ENCODE measurements at places on chromosomes 13 and 19.

- no peak for DNase-seq
Observed at GRCh38 chr13:90690458-90691080, 656.9 kb upstream of the MIR17HG start.

DNA sequence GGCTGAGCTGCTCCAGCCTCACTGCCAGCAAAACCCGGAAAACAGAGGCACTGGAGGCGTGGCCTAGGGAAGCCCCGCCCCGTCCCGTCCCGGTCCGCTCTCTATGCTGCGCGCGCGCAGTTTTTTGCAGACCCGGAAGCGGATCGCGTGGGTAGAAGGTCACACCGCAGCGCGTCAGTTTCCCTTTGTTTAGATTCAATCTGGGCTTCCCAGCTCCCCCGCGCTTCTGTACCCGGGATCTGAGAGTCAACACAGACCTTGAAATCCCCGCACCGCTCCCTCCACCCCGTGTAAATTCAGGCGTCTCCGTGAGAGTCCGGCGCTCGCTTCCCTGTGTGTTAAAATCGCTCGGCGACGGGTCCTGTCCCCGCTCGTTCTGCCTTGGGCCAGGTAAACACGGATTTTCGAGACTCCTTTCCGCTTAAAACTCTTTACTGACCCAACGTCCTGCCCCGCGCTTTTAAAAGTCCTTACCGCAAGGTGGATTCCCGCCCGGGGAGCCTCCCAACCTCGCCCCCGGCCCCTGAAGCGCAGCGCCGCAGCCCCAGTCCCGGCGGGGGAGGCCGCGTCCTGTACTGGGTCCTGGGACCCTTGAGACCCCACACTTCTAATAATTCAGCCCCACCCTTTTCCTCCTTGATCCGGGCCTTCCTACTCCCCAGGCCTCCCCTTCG, at the start of gene ZNF610:
Gene ZNF610, plus strand, starts transcription at position 127 of the 674 bp plus-strand sequence. CDS start 12,930 bp downstream, outside the sequence.
- peak; percentile 95 for DNase-seq

DNA sequence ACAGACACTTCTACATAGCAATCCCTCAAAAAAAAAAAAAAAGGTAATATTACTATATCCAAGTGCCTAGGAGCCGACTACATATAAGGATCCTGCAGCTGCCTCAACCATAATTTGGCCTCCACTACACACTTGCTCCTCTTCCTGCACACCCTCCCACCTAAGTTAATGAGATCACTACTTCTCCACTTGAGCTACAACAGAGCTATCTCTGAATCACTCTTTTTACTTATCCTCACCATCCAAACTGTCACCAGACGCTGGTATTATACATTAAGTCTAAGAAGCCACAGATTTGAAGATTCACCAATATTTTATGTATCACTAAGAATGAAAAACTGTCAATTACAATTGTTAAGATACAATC, 8.3 kb downstream of the OBI1 start:
- DNase-seq = no peak

- peak; percentile 86 for DNase-seq
Observed at GRCh38 chr13:108947551-108948030, 318.2 kb downstream of the MYO16 start.

- DNase-seq = no peak
Observed at GRCh38 chr19:10826846-10827245, 9.2 kb downstream of the TMED1 start.

DNA sequence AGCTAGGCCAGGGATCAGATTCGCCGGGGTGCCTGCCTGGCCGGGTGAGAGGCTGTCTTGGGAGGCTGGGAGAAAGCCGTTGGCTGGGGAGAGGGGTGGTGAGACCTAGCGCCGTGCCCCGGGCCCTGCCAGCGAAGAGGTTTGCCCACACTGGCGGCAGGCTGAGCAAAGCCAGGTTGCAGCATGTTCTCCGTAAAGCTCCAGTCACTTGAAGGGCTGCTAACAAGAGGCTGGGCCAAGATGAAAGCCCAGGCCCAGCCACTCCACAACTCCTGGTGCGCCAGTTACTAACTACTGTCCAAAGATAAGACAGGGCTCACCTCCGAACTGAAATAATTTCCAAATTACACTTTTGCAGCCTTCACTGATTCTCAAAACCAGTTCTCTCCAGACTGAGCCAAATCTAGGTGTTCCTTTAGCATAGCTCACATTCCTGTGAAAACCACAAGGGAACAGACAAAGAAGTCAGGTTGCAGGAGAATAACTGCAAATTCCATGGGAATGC, 16.3 kb downstream of the ELAVL1 start:
- no peak for DNase-seq

DNA sequence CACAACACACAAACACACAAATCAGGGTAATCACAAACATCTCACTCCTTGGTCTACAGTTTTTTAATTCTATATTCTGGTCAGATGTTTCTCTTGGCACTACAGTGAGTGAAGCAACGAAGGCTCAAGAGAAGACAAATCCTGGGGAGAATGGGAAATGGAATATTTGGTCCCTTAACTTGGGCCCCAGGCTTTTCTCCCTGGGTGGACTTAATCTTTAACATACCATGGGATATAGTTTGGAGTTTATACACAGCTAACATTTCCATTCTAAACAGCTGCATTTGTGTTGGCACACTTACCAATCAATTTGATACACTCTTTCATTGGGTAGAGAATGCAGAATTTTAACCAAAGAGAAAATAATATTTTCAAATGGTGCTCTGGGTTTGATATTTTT, 1132.6 kb upstream of the SLC10A2 start:
- DNase-seq = peak; percentile 59

- DNase-seq = no peak
Observed at GRCh38 chr13:35592457-35592856, 116.0 kb upstream of the MAB21L1 start.

GRCh38 chr13:99311748-99312492, 4.7 kb upstream of the GPR183 start:
- no peak for DNase-seq

DNA sequence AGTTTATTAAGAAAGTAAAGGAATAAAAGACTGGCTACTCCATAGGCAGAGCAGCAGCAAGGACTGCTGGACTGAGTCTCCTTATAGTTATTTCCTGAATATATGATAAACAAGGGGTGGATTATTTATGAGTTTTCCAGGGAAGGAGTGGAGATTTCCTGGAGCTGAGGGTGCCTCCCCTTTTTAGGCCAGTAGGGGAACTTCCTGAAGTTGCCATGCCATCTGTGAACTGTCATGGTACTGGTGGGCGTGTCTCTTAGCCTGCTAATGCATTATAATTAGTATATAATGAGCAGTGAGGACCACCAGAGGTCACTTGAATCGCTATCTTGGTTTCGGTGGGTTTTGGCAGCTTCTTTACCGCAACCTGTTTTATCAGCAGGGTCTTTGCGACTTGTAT, 13.5 kb downstream of the ZSCAN5A start:
- no peak for DNase-seq

- DNase-seq = no peak
Observed at GRCh38 chr13:37488726-37489125, 109.8 kb downstream of the POSTN start.

- no peak for DNase-seq
Observed at GRCh38 chr19:39139305-39139874, 13.8 kb downstream of the PAK4 start.

- DNase-seq = no peak
Observed at GRCh38 chr19:55667006-55667381, 8.0 kb upstream of the EPN1 start.

DNA sequence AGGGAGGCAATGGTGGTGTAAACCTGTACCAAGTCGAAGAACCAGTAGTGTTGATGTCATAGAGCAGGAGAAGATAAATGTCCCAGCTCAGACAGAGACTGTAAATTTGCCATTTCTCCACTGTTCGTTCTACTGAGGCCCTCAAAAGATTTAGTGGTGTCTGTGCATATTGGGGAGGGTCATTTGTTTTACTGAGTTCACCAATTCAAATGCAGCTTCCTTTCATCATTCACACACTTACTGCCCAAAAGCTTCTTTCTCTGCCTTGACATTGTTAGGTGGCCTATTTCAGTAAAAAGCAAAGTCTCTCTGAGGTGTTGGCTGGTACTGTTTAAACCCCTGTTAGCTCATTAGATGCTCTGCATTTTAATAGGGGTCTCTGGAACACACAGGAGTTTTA, 86.2 kb upstream of the EDNRB start:
- DNase-seq = no peak

- DNase-seq = no peak
Observed at GRCh38 chr13:93562676-93563075, 336.1 kb downstream of the GPC6 start.

DNA sequence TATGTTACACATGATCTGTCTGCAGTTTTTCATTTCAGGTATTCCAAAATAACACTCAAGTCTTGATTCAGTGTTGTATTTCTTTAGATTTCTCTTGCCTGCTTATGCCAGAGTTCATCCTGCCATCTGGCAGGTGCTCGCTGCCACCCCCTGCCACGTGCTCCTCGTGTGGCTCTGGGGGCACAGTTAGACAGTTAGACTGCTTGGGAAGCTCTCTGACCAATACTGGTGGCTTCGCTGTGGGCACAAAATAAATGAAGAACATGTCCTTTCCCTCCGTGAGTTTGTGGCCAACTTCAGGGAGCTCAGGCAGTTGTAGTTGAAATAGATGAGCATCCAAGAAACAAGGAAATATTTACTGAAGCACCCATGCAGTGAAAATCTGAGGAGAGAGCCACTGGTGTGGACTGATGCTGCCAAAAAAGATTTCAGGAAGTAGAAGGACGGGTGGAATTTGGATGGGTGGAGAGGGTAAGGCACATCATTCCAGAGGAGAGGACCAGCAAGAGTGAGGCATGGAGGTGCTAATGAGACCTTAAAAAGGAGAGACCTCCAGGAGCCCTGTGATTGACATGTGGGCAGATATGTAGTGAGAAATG, 37.5 kb upstream of the GPR183 start:
- DNase-seq = no peak

DNA sequence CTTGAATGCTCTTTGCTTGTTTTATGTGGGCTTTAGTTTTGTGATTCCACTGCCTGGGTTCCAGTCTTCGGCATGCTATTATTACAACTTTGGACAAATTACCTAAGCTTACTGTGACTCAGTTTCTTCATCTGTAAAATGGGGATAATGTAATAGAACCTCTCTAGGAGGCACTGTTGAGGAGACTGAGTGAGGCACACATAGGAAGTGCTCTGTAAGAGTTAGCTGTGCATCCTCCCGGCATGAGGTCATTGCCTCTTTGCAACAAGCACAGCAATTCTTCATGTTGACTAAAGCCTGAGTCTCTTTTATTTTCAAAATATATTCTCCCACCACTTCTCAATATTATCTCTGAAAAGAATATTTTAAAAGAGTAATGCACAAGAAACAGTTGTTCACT, 227.4 kb downstream of the DLEU7 start:
- no peak for DNase-seq

GRCh38 chr19:32388393-32388855, 17.1 kb upstream of the DPY19L3 start:
- no peak for DNase-seq

DNA sequence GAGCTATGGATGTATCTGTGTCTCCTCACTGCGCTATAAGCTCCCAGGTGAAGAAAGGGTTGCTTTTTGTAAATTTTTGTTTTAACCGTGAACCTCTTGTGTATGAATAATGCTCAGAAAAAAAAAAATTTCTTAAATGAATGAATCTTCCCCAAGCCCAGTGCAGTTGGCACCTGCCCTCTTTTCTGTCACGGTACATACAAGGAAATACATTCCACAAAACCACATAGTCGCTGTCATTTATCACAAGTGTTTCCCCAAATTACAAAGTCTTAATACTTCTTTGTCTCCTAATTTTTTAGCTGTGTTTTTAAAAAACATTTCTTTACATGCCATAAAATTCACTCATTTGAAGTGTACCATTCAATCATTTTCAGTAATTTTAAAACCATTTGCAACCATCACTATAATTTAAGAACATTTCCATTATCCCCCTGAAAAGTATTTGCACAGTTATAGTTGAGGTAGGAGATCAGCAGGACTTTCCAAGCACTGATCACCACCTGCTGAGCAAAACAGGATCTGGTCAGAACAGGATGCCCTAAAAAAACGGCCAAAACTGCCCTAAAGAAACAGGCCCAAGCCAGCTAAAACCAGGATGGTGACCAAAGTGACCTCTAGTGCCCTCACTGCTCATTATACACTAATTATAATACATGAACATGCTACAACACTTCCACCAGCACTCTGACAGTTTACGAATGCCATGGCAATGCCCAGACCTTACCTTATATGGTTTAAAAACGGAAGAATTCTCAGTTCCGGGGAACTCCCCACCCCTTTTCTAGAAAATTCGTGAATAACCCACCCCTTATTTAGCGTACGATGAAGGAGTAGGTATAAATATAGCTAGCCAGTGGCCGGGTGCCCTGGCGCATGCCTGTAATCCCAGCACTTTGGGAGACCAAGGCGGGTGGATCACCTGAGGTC, 1.3 kb upstream of the TEX30 start:
- no peak for DNase-seq

- peak; percentile 80 for DNase-seq
Observed at GRCh38 chr13:76773448-76774094, 112.6 kb downstream of the KCTD12 start.

DNA sequence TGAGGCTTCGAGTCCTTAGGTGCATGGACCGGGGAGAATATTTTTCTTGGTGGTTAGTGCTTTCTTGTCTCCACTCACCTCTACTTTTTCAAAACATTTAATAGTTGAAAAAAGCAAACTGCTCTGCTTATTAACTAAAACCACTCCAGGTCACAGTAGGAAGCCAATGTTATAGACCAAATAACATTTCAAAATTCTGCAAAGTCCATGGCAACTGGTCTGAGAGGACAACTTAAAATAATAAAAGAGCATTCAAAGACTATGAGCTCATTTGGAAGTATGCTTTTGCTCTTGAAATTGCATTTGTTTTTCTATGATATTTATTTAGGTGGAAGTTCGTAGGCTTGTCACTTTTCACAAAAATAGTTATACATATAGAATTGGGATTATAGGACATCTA, 483.0 kb downstream of the DCT start:
- no peak for DNase-seq

GRCh38 chr13:101955764-101956163, 446.1 kb downstream of the FGF14 start:
- no peak for DNase-seq

- no peak for DNase-seq
Observed at GRCh38 chr19:28652765-28653164, 560.2 kb downstream of the UQCRFS1 start.

DNA sequence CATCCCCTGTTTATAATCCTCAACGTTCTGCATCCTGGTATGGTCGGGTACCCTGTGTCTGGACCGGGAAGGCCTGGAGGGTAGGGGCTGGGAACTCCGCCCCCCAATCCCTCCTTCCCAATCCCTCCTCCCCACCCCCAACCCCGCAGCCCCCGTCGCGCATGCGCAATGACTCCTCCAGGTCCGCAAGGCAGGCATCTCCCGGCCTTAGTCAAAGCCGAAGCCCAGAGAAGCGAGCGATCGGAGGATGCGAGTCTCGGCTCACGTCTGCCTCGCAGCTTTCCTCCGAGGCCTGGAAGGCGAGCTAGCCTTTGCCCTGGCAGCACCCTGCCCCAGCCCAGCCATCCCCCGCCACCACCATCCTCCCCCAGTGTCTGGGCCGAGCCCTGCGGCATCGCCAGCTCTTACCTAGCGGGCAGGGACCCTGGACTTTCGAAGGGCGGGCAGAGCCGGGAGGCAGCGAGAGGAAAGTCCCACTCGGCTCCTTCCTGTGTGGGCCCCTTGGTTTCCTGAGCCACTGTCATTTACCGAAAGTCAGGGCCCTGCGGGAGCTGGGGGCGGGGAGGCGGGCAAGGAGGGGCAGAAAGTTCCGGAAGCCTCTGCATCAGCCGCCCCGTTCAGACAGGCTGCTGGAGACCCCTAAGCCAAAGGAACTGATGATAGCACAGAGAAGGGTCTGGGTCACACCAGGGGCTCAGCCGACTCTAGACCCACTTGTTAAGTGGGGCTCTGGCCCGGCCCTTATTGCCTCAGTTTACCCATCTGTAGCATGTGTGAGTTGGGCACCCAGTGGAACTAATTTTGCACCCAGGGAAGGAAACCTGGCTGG, at the start of gene JAK3:
Gene JAK3, minus strand, starts transcription at position 445 of the 829 bp plus-strand sequence. CDS start 3,565 bp downstream, outside the sequence.
- peak; percentile 62 for DNase-seq

GRCh38 chr13:60759499-60759898, 362.5 kb downstream of the TDRD3 start:
- peak; percentile 2 for DNase-seq
